Globus pallidus (tissue), 1 donor: ENCODE measurements at places on chromosomes 2 and 18.
A peak's percentile ranks its signal among the peaks of the same experiment; 100 is the strongest.

DNA sequence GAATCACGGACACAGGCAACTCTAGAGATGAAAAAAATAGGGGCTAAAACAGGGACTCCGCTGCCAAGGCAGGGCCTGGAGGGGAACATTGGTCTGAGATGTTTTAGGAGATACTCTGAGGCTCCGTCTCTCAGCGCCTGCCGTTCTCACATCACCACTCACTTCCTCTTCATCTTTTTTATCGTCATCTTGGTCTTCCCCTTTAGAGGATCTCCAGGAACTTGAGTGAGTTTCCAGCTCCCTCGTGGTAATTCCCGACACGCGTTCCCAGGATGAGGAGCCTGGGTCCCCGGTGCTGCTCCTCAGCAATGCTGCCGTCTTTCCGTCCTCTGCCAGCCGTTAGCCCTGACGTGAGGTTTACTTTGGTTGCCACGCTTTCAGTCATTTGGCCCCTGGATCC lies 16.1 kb downstream of the MLPH start:
- no peak for DNase-seq

DNA sequence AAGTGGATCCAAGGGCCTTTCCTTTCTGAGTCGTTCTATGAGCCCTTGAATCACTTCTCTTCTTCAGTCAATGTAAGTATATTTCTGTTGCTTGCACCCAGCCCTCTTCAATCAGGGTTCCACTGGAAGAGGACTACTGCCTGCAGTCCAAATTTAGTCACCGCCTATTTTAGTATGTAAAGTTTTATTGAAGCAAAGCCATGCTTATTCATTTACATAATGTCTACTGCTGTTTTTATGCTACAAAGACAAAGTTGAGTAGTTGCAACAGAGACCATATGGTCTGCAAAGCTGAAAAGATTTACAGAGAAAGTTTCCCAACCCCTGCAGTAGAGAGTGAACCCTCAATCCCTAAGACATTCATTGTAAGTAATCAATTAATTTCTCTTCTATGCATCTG lies 332.5 kb upstream of the TNP1 start:
- DNase-seq = no peak

DNA sequence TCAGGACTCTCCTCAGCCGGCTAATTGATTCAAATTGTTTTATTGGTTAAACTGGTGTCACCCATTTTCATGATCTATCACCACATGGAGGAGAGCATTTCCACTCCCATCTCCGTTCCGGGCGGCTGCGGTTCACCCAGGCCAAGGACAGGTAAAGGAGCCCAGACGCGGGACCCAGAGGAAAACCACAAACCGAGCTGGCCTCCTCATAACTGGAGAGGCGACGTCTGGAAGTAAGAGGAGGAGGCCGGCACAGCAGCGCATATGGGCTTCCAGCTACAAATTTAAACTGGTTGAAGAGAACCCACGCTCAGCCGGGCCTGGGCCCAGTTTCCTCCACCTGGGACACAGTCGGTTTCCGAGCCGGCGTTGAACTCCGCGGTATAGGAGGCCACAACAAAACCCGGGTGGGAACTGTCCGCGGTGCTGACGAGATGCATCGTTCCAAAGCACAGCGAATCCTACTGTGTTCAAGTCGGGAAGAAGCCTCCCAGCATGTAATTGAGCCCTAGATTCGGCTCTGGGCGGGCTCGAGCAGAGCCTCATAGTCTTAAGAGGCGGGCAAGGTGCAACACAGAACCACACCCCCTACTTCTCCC lies 3.0 kb upstream of the SKOR2 start:
- peak; percentile 8 for DNase-seq

- no peak for DNase-seq
These were observed 47.5 kb upstream of the SP3 start for GRCh38 chr2:174012347-174013314.

DNA sequence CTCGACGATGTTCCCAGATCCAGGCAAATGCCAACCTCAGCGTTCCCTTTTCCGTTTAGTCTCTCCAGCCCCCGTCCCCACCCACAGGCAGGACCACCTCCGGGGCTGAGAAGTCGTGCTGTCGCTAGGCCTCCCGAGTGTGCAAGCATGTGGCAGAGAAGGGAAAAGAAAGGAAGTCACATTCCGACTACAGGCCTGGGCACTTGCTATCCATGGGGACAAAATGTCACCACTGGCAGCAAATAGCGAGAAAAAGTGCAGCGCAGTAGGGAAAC lies 420 bp downstream of the PIGN start:
- DNase-seq = no peak

DNA sequence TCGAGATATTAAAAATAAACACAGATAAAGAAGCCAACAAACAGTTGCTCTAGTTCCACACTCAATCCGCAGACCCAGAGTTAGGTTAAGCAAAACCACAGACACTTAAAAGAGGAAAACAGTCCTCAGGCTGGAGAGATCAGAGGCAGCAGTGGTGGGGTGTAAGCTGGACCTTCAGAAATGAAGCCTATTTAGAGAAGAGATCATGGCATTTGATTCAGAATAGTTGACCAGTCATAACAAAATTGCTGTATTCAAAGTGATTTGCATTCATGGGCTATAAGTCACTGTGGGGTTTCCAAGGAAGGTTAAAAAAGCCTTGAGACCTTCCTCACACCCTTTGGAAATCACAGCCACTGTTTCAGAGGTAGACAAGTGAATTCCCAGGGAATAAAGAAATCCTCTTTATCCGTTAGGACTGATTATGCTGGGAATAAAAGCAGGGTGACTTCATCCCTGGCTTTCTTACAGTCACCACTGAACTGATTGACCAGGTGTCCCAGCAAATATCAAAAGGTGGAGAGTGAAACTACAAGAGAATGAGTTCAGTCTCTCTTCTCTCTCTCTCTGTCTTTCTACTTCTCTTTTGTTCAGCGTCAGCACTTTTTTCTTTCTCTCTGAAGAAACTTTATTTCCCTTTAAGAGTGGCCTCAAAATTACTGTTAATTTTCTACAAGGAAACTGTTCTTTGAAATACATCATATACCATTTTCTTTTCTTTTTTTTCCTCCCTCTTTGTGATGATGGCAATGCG lies 171.8 kb upstream of the PIK3C3 start:
- no peak for DNase-seq

GRCh38 chr2:214579035-214579434 lies 168.2 kb downstream of the VWC2L start:
- no peak for DNase-seq

GRCh38 chr2:202638721-202639120 lies 4.0 kb downstream of the FAM117B start:
- DNase-seq = no peak

DNA sequence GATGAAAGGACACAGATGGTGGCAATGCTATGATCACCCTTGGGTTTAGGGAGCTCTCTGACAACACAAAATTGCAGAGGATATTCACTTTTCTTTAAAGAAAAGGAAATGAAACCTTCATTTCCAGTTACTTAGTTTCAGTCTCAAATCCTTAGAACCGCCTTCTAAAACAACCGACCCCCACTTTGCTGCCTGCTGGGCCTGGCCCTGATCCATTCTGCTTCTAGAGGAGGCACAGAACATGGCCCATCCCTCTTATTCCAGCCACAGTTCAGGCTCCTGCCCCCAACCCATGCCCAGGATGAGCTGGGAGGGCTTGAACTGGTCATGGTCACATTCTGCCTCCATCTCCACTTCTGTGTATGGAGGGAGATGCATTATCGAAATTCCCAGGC lies 311.6 kb downstream of the EN1 start:
- DNase-seq = no peak

DNA sequence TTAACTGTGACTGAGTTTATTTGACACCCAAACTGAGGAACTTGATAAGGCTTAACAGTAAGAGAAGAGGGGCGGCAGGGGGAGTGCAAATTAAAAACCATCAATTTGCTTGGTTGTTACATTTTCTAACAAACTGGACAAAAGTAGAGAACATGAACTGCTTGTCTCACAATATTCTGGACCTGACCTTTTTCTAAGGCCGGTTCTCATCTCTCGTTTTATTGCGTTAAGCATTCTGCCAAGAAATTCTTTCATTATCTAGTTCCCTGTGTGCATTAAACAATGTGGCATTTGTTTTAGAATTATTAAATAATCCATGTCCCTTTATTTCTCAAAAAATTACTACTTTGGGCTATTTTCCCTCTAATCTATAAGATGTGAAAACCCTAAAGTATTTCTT lies 565.2 kb upstream of the PKDCC start:
- DNase-seq = no peak

DNA sequence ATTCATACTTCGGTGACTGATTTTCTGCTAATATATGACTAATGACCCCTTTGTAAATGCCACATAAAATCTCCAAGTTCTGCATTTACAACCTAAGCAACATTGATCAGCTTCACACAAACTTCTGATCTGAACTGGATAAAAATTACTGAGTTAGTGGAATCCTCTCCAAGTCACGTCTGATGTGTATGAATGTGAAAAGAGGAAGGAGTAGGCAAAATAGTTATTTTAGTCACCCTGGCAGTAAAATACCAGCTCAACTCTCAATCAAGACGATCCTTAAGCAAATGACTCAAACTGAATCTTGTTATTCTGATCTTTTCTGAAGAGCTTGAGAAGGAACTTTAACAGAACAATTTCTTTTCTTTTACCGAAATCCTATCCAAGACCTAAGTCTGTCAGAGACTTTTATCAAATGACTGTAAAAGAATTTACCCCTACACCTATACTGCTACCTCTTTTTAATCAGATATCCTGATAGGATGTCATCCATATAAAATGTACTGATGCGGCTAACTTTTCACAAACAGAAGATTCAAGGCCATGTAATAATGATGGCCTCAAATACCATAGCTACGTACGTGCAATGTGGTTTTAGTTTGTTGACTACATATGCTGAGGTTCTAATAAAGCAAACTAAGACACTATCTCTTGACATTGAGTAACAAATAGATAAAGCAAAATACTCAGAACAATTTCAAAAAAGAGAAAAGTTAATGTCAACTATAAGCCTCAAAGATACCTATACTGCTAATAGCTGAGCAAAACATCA lies 23.7 kb downstream of the CUL3 start:
- no peak for DNase-seq

GRCh38 chr2:23124214-23124750 lies 260.7 kb upstream of the KLHL29 start:
- DNase-seq = no peak

DNA sequence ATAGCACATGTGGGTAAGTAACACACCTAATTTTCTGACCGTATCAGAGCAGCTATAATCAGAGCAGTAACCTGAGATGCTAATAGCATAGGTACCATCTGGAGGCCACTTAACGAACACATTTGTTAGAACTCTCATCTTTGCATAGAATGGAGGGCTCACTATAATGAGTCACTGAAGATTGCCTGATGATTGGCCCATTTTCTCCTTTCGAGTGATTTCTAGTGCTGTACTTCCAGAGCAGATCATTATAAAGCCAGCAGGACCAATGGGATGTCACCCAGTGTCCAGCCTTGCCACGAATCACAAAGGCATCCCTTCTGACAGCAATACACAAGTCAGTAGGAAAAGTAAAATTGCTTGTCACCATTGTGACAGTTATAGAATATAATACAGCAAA lies 81.7 kb upstream of the REV1 start:
- DNase-seq = no peak

- DNase-seq = no peak
These were observed 5.2 kb downstream of the XRCC5 start for GRCh38 chr2:216114382-216114713.

DNA sequence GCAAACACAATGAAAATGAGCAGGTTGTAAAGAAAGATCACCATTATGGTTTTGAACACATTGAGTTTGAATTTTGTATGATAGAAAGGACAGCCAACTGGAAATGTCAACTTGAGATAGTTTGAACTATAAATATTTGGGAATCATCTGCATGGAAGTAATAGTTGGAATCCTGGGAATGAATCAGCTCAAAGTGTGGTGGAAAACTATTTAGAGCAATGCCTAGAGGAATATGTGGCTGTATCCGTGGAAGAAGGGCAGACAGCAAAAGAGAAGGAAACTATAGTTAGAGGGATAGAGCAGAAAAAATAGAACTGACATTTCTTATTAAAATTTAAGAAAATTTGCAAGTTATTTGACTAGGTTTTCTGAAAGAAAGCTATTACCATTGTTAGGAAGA lies 112.5 kb upstream of the OTX1 start:
- no peak for DNase-seq

- DNase-seq = no peak
These were observed 113.5 kb downstream of the COLEC12 start for GRCh38 chr18:386994-387393.

GRCh38 chr2:26679867-26680266 lies 12.7 kb upstream of the KCNK3 start:
- no peak for DNase-seq

DNA sequence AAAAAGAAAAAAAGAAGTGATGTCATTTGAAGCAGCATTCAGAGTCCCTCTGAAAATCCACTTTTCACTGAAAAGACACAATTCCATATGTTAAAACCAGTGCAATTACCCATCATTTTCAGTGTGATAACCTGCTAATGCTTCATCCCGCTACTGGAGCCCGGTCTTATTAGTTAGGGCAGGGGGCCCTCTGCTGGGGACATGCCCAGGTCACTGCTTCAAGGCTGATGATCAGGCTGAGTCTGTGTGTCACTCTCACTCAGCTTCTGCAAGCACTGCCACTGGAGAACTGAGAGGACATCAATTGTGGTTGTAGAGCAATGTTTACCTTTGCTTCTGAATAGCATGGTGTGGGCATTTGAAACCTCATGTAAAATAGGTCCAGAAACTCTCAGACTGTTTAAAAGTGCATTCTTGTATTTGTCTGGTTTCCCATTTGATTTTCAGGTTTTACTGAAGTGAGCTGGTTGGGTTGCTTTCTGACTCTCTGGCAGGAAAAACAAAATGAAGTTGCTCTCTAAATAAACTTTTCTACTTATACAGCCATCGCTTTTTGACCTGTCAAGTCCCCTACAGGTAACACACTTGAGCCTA lies 49.2 kb upstream of the NXPH2 start:
- DNase-seq = peak; percentile 39

- no peak for DNase-seq
These were observed 32.3 kb downstream of the TMEM18 start for GRCh38 chr2:644871-645270.
